ENCODE measurements at places on chromosomes 4 and X.

- no peak for DNase-seq
These were observed 46.5 kb downstream of the IDS start for GRCh38 chrX:149458586-149458985.

DNA sequence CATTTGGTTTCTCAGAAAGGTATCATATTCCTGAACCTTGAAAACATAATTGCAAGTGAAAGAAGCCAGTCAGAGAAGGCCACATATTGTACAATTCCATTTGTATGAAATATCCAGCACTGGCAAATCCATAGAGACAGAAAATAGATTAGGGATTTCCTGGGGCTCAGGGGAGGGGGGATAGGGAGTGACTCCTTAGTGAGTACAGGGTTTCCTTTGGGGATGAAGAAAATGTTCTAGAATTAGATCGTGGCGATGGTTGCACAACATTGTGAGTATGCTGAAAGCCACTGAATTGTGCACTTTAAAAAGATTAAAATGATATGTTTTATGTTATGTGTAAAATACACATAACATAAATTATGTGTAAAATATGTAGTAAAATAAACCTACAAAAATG lies 10.3 kb downstream of the XPNPEP2 start:
- DNase-seq: no peak

- peak; percentile 34 for DNase-seq
These were observed 32.0 kb upstream of the ANXA5 start for GRCh38 chr4:121728798-121729226.

- DNase-seq: peak; percentile 77
These were observed 53.8 kb upstream of the OTUD4 start for GRCh38 chr4:145234091-145234706.

- DNase-seq: no peak
These were observed 53.0 kb downstream of the MAPK10 start for GRCh38 chr4:86306816-86307215.

DNA sequence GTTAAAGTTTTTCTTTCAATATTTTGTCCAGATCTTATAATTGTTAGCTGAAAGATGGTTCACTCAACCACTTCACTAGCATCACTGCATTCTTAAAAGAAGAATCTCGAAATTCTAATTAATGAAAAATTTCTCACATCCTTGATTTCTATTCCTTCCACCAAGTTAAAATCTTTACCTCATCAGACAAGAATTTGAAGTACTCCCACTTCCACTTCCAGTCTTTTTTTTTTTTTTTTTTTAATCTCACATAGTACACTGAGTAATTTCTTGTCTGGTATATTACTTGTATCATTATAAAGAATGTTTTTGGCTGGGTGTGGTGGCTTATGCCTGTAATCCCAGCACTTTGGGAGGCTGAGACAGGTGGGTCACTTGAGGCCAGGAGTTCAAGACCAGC lies 73.2 kb downstream of the FBXW7 start:
- no peak for DNase-seq

DNA sequence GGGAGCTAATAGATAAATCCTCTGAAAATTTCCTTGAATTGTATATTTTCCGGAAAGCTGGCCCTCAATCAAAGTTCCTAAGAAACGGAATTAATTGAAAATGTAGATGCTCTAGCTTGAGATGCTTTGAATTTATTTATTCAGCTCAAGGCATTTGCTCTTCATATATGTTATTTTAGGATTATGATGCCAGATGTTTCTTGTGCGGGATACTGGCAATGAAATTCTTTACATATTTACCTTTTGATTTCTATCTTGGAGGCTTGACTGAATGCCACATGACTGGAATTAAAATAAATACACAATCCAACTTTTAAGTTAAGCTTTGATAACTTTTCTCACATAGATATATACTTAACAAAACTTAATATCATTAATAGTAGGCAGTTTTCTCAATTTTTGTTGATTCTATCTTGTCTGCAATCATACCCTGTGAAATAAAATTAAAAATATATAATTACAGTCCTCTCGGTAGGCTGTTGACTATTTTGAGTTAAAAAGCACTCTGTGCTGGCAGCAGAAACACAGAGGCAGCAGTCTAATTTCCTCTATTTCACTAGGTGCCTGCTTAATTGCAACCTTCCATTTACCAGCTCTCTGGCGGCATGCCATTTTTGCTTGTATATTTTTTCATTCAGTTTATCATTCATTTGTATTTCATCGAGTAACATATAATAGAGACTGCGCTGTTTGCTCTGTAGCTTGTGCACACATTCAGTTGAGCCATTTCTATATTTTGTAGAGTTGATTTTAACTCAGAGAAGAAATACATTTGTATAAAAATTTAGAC lies 991.5 kb downstream of the ADGRL3 start:
- DNase-seq: no peak

GRCh38 chr4:109321232-109321631 lies 18.8 kb upstream of the COL25A1 start:
- no peak for DNase-seq

DNA sequence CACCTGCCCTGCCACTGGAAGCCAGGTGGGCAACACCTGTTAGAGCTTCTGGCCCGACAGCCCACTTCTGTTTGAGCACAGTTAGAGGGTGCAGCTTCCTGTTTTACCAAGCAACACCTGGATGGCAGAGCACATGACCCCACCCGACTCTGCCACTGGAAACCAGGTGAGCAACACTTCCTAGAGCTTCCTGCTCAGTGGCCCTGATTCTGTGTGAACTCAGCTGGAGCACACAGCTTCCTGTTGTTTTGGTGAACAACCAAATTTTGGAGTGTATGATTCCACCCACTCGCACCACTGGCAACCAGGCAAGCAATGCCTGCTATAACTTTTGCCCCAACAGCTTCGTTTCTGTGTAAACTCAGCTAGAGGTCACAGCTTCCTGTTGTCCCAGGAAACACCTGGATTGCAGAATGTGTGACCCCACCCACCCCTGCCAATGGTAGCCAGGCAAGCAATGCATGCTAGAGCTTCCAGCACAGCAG lies 163.8 kb upstream of the KLF8 start:
- no peak for DNase-seq

DNA sequence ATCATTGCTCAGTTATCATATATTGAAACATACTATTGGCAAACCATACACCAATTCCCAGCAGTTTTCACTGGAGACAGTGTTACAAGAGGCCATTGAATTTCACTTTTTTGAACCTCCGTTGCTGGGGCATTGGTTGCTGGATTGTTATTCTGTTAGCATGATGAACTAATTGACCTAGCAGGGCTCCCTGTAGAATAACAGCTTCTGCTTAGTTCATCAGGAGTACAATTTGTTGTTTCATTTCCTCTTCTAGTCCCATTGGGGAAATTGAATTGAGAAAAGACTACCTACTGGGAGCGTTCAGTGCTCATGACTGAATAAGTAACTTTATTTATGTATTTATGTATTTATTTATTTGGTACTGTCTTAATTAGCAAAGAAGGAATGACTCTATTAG lies 151.6 kb downstream of the SLIT2 start:
- DNase-seq: no peak

GRCh38 chrX:112967341-112967740 lies 126.7 kb upstream of the AMOT start:
- no peak for DNase-seq

GRCh38 chr4:14028862-14029261 lies 401.3 kb upstream of the BOD1L1 start:
- no peak for DNase-seq

GRCh38 chrX:47683184-47683828 lies 24.3 kb upstream of the UXT start:
- DNase-seq: no peak

DNA sequence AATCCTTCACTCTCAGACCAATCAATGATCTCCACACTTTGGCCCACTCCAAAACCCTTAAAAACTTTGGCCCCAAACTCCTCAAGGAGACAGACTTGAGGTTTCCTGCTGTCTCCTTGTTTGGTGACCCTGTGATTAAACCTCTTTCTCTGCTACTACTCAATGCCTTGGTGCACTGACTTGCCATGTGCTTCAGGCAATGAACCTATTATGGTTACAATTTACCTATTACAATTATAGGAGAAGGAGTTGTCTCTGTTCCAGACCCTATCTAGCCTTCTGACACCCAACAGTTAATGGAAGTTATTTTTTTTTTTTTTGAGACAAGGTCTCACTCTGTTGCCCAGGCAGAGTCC lies 263.1 kb downstream of the STIM2 start:
- no peak for DNase-seq

- DNase-seq: peak; percentile 42
These were observed 279.2 kb upstream of the NOCT start for GRCh38 chr4:138736362-138736761.

- DNase-seq: no peak
These were observed 40.8 kb downstream of the FAM241A start for GRCh38 chr4:112185740-112186670.

GRCh38 chrX:22090181-22090580 lies 58.1 kb downstream of the PHEX start:
- DNase-seq: no peak

DNA sequence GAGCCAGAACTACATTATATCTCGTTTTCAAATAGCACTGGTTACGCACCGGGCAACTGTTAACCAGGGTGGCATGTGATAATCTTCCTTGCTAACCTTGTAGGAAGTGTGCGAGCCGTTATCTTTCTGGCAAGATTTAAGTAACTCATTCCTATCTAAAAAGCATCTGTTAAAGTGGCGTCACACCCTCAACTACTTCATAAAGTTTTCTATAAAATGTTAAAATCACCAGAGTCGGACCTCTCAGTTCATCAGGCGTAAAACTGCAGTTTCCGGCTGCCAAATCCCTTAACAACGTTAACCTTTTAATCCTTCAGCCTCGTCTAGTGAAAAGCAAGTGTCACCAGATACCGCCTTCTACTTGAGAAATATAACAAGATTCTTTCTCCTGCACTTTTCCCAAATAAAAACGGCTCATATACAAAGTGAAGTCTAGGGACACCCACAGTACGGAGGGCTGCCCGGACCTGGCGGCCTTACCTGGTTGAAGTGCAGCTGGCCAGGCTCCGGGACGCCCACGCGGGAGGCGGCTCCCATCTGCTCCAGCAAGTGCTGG lies 1.2 kb downstream of the SLC39A8 start:
- peak; percentile 79 for DNase-seq

Data from RKO (cell line).